ENCODE measurements at places on chromosomes 4 and X. TPM values are rescaled to one million over a fixed set of nuclear protein-coding genes. Genes with fewer than 3 reads are reported as not detected.

The EMCN gene
- not detected for total RNA-seq

The CPE gene
- total RNA-seq: not detected

The SCRG1 gene
- total RNA-seq: not detected

The BGN gene
- total RNA-seq: not detected

Measured in naive thymus-derived CD4-positive, alpha-beta T cell (primary cell).